Dermis microvascular lymphatic vessel endothelial cell (primary cell): ENCODE measurements at places on chromosomes 2 and 18.

DNA sequence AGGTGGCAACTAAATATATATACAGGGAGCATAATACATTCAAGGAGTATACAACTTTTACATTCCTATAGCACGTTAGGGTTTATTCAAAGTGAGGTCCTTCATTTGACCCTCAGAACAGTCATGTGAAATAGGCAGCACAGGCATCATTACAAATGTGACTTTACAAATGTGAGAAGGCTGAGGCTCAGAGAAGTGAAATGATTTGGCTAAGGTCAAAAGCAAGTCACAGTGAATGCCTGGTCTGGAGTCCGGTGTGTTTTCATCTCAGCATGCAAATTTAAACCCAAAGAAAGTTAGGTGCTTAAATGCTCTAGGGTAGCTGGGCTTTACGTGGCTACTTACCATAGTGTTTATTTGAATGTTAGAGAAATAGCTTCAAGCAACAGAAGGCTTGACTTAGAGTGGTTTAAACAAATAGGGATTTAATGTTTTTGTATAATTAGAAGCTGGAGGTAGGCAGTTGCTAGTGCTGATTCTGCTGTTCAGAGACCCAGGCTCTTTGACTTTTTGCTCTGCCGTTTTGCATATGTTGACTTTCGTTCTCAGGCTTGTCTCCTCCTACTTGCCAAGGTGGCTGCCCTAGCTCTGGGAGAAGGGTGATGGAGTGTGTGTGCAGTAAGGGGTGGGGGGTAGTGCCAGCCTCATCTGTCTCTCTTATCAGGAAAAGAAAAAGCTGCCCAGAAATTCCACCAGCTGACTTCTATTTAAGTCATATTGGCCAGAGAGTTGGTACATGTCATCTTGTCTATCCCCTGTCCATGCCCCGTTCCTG lies 89.2 kb downstream of the PLCL1 start:
- DNase-seq, result no peak

DNA sequence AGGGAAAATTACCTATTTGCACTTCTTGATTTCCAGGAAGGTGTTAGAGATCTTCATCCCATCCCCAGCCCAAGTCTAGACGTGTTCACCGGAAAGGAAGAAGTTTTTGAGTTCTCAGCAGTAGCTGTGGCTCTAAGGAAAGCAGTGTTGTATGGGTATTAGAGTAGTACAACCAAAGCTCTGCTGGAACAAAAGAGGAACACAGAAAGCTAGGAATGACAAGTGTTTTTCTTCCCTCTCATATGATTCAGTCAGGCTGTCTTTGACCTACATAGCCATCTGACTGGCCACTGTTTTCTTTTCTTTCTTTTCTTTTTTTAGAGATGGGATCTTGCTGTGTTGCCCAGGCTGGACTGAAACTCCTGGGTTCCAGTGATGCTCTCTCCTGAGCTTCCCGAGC lies 82.7 kb upstream of the SLC39A10 start:
- DNase-seq, result no peak

GRCh38 chr2:199148076-199148845 lies 309.5 kb downstream of the SATB2 start:
- no peak for DNase-seq

GRCh38 chr2:124327303-124327702 lies 302.2 kb downstream of the CNTNAP5 start:
- DNase-seq, result no peak

- peak; percentile 70 for DNase-seq
Observed at GRCh38 chr2:200786423-200786822, 25.3 kb upstream of the BZW1 start.

- peak; percentile 70 for DNase-seq
Observed at GRCh38 chr2:8151888-8152287, 530.0 kb upstream of the ID2 start.

DNA sequence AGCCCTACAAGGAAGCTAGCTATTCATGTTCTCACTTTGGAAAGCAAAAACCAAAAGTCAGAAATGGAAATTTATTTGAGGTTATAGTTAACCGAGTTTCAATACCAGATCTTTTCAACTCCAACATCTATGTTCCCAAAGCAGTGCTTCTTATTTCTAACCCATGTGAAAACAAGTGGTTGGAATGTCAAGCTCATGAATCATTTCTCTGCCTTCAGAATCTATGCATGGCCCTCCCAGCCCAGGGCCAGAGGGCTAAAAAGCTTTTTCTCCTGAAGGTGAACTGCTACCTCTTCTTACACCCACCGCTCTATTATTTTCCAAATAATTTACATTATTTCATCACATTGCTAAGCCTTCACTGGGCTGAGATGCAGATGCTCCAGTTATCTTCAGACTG lies 158.4 kb downstream of the SP3 start:
- no peak for DNase-seq

DNA sequence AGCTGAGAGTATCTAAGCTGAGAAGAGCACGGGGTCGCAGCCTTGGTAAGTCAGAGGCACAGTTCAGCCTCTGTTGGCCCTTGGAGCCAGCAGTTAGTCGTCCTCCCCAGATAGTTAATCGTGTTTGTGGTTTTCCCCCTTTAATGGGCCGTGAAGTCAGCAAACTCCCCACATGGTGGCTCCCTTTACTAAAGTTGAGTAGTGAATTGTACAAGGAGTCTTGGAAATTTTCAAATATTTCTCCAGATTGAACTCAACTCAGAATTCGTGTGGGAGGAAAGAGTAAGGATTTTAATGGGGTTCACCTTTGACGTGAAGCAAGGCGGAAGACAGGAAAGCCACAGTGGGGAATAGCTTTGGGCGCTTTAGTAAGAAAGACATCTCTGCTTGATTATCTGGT lies 2.4 kb upstream of the ADCYAP1 start:
- DNase-seq, result no peak

DNA sequence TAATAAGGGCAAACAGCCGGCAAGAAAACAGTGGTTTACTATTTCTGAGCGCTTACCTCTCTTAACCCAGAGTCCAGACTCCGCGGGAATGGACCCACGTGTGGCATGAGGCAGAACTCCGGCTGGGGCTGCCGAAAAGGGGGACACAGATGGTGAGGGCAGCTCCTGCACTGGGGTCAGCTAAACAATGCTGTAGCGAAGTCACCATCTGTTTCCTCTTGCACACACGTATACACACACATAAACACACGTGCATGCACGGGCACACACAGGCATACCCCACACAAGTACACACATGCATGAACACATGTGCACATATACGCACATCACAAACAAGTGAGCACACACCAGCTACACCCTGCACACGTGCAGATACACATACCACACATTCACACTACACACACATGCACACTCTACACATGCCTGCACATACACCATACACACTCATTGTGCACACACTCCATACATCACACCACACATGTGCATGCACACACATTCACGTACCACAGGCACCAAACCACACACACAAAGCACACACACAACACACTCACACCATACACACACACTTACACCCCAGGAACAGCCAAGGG lies 105.9 kb upstream of the ID2 start:
- DNase-seq, result no peak

DNA sequence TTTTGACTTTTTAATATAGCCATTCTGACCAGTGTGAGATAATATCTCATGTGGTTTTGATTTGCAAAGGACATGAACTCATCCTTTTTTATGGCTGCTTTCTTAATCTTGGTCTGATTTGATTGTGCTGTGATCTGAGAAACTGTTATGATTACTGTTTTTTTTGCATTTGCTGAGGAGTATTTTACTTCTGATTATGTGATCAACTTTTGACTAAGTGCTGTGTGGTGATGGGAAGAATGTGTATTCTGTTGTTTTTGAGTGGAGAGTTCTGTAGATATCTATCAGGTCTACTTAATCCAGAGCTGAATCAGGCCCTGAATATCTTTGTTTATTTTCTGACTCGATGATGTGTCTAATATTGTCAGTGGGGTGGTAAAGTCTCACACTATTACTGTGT lies 16.8 kb downstream of the SP140L start:
- no peak for DNase-seq

GRCh38 chr2:12110074-12110473 lies 363.6 kb downstream of the LPIN1 start:
- DNase-seq, result no peak

DNA sequence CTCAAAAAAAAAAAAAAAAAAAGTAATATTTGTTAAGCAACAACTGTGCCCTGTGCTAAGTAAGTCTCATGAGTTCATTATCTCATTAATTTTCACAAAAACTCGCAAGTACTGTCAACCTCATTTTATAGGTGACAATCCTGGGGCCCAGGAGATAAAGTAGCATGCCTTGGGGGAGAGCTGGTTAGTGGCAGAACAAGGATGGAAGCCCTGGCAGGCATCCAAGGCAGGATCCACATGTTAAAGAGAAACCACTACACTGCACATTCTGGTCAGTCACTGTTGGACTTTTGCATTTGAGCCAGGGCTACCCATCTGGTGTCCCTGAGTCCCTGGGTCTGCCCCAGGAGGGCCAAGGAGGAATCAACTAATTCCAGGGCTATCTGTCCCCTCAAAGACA lies 54.6 kb downstream of the ZFP36L2 start:
- peak; percentile 78 for DNase-seq
